ENCODE measurements at places on chromosomes 1 and 21.
A peak's percentile ranks its signal among the peaks of the same experiment; 100 is the strongest.

DNA sequence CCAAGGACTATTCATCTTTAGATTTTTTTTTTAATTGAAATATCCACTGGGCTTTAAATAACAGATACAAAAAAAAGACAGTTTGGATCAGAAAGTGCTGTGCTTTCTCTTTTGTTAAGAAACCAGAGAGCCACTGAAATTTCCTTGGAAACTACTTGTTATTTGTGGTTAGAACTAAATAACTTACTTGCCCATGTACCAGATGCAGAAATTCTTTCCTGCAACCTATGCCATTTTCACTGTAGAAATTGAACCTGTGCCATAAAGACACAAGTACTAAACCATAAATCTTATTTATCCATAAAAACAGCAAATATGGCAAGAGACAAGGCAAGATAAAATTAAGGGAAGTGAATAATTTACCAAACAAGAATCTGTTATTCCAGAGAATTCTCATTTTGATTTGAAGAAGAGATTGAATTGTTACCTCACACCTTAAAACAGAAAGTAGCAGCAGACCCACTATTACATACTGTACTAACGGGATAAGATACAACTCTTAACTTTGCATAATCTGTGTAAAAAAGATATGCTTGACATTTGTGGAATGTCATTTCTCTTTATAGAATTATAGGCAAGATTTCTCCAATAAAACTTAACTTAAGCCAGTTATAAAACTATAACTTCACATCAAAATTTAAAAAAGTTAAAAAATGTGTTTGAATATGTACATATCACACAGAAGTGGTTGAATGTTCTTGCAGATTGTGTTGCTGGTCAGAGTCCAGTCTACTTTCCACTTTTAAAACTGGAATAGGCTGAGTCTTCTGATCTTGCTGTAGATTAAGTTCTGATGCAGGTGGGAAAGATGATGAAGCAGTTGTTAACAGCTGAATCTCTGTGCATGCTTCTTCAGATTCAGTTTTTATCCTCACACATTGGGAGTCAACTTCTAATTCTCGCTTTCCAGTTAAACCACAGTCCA, 6.3 kb upstream of the PHTF1 start:
- no peak for DNase-seq

- DNase-seq, result no peak
These were observed 27.6 kb downstream of the CYP2J2 start for GRCh38 chr1:59898927-59899326.

- DNase-seq, result no peak
These were observed 39.0 kb upstream of the MACF1 start for GRCh38 chr1:39165488-39165887.

DNA sequence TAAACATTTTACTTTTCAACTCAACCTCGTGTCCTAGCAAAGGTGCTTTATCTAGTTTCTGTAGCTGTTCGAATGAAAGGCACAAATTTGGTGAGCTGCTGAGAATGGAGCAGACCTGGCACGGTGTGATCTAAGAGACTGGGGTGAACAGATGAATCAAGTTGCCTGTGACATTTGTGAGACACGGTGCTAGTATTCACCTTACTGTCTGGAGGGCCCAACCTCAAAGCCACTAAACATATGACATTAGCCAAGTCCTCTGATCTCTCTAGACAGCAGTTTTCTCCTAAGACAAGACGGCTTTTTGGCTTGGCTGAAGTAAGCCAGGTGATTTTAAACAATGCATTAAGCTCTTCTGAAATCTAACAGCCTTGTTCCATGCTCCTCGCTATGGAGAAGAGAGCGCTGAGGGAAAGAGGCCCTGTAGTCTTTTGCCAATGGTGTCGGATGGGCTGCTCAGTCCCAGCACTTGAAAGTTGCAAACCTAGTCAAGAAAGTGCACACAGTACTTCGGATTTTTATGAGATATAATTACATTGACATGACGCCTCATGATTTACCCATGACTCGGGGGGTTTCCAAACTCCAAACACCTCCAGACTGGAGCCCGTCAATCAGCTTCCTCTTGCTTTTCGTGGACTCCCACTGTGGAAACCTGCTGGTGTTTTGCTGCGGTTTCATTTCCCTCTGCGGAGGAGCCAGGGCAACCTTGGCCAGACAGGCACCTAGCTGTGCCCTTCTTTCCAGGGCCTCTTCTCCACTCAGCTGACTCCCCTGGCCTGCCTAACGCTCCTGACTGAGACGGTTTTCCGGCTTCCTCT, 794 bp upstream of the TOR3A start:
- DNase-seq, result no peak

GRCh38 chr1:6358757-6359201, 34.8 kb downstream of the ACOT7 start:
- no peak for DNase-seq

GRCh38 chr1:151854658-151855057, 1.1 kb upstream of the THEM5 start:
- DNase-seq, result no peak

DNA sequence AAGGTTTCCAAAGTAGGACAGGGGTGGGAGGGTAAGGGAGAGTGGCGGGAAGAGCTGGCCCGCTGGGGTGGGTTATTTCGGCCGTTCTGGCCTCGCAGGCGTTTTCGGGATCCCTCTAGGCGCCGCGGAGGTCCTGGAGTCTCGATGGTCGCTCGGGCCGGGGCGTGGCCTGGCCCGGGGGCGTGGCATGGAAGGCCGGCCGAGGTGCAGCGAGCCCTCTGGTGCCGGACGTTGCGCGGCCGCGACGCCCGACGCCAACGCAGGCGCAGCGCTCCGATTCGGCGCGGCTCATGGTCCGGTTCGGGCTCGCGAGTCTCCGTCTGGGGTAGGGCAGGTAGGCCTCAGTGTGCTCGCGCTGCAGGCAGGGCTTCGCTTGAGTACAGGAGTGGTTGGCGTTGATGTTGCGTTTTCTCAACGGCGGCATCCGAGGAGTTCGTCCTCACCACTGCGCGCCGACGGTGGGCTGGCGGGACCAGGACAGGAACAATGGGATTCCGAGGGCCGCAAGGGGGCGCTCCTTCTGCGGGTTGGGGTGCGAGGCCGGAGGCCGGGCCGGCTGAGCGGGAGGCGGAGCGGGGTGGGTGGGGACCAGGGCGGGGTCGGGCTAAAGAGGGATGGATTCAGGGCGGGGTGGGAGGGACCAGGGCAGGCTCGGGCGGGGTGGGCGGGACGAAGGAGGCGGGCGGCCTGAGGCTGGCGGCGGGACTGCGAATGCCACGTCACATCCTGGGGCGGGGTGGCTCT, at the start of gene PGBD2:
Gene PGBD2 (plus strand): TSS at position 227 of the 744 bp plus-strand sequence. CDS start 7,628 bp downstream, outside the sequence.
- peak; percentile 99 for DNase-seq

DNA sequence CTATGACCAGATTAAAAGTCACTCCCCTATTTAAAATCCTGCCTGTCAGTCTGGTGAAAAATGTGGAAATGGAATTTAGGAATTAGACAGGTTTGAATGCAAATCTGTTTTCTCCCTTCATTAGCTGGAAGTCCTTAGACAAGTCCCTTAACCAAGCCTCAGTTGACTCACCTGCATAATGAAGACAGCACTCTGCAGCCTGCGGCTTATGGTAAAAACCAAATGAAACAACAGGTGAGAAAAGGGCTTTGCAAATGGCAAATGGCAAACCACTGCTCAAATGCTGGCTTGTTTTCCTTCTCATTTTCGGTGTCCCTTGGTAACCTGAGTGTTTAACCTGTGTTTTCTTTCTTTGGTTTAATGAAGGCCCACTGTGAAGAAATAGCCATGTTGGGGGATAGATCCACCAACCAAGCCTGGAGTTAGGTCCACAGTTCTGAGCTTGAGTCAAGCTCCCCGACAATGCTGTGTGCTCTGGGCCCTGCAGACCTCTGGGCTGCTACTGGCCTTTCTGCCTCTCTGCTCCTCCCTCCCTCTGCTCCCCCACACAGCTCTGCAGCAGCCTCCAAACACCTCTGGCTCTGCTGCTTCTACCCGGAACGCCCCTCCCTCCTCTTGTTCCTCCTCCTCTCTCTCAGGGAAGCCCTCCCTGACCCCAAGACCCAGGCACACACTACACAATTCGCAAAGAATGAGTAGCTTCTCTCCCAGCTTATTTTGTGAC, 641.8 kb downstream of the MATN1 start:
- no peak for DNase-seq

GRCh38 chr1:236325567-236325966, 43.8 kb upstream of the ERO1B start:
- no peak for DNase-seq

DNA sequence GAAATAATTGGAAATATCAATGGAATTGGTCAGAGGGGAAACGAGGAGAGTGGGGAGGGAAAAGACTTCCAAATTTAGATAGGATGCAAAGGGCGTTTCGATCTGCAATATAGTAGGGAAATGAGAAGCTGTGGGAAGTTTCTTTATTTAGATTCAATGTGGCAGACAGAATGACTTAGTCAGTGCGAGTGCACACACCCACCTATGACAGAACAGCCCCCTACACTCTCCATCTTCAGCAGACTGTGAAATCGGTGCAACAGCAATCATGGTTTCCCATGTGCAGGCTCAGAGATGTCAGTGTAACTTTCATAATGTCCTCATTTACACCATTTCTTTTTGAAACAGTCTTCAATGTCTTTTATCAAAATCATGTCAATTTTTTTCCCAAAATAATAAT, 46.0 kb downstream of the DIP2A start:
- DNase-seq, result no peak

DNA sequence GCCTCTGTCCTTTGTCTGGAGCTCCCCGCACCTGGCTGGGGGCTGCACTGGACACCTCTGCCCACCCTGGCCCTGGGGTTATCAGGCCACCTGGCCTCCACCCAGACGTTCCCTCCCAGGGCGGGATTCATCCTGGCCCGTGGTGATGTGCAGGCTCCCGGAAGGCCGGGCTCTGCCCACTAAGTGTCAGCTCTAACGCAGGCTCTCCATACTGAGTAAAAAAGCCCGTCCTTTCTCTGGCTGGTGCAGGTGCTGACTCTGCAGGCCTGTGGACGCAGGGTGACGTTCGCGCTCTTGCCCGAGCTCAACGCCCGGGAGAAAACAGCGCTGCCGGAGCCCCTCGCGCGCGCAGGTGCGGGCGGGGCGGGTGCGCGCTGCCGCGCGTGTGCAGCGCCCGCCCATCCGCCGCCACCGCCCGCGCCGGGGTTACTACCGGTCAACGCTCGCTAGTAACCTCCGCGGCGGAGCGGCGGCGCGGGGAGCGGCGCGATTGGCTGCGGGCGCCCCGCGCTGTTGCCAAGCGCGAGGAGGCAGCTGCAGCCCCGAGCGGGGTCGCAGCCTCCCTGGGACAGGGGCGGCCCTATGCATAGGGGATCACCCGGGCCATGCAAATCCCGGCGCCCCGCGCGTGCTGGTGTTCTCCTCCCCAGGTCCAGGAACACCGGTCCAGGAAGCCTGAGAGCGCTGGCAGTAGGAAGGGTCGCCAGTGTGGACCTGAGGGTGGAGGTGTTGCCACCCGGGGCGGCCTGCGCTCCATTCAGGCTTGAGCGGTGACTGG, 15.7 kb downstream of the ABCG1 start:
- peak; percentile 38 for DNase-seq

- DNase-seq, result no peak
These were observed 62.5 kb downstream of the SLC16A1 start for GRCh38 chr1:112893288-112894009.

- DNase-seq, result no peak
These were observed 126.2 kb upstream of the SERBP1 start for GRCh38 chr1:67556297-67556900.

GRCh38 chr1:107533436-107533835, 392.6 kb downstream of the NTNG1 start:
- DNase-seq, result no peak

DNA sequence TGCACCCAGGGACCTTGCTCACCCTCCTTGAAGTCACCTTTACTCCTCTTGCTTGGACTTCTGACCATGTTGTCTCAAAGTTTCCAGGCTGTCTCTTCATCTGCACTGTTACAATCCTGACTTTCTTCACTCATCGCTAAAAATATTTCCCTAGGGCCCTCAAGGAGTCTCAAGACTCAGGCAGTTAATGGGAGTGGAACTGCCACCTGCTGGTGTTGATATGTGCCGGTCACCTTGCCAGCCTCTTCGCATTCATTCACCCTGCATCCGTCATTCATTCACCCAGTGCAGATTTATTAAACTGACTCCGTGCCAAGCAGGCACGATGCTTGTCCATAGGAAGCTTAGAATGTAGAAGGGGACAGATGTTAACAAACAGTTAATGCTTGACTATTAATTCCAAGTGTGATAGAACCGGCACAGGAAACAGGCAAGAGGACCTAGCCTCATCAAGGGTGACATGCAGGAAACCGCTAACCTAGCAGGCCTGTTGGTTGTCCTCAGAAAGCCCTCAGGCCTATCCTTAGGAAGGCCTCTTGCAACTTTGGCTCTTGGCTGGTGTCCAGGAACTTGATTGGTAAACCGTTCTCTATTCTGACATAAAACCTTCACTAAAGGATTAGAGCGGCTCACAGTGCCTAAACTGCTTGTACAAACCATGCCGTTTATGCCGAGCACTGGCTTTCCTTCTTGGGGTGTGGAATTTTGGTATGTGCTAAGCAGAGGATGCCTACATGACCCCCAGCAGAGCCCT, 342.2 kb downstream of the CAMTA1 start:
- no peak for DNase-seq

DNA sequence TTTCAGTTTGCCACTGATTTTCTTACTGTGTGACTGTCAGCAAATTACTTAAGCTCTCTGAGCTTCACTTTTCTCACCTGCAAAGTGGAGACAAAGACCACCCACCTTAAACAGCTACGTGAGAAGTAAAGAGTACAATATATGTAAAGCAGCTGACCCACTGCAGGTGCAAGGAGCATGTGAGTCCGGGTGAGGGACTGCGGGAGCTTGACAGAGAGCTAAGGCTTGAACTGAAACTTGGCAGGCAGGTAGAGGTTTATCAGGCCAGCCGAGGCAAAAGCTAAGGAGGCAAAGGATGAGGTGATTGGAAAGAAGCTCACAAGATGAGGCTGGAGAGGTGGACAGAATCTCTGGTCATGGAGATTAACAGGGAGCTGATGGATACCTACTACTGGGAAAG, 36.6 kb downstream of the NIBAN1 start:
- no peak for DNase-seq

DNA sequence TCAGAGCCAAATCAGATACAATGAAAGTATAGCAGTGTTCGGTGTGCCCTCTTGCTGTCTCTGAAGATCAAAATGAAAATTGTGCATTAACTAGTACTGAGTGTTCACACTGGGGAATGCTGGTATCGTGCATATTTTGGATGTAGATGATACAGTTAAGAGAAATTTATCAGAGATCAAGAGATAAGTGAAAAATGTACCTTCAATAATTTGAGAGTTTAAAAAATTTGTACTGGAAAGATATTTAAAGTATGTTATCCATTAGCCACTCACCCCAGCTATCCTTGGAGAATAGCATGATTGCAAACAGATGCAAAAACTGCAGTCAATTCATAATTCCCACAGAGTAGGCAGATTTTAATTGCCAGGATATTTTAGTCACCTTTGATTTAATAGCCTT, 56.4 kb downstream of the GREM2 start:
- DNase-seq, result no peak

DNA sequence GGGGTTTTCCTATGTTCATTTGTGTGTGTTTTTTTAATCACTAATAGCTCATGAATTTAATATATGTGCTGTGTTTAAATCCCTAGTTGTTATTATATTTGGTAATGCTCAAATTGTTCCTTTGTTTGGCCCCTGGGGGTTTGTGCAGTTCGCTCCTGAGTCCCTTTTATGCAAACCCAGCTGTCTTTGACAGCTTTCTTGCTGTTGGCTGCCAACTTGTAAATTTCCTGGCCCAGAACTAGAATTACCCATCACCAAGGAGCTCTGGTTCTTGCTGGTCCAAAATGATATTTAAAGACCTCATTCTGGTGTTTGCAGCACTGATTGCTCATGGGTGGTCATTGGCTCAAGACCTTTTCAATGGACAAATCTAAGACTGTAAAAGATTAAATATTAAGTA, 39.6 kb upstream of the PGBD5 start:
- DNase-seq, result no peak

All from NCI-H1048 (cell line).